ENCODE measurements at places on chromosomes 2 and 18.

DNA sequence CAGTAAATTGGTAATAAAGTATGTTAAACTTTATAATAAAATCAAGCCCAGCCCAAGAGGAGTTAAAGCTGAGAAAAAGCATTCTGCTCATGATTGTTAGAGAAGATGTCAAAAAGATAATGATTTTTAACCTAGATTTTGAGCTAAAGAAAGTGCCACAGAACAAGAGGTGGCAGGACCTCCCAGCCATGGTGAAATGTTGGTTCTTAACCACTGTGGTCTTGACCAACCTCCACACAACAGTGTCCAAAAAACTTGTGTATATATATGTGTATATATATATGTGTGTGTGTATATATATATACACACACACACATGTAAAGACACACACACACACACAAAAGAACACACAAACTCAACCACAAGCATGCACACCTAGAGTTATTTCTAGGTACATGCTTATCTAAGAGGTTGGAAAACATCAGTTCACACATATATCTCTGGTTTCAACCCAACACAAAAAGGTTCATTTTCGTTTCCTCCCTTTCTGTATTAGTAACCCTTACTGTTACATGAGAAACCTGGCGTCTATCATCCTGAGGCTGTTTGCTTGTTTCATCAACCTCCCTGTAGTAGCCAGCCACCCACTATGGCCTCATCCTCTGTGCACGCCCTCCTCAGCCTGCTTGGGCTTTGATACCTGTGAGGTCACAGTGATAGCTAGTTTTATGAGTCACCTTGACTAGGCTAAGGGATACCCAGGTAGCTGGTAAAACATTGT, 631.8 kb upstream of the ID2 start:
- peak; percentile 82 for DNase-seq

GRCh38 chr2:134852518-134852917, 14.1 kb downstream of the ACMSD start:
- DNase-seq, result no peak

GRCh38 chr2:225995796-225996461, 596.4 kb downstream of the NYAP2 start:
- no peak for DNase-seq

DNA sequence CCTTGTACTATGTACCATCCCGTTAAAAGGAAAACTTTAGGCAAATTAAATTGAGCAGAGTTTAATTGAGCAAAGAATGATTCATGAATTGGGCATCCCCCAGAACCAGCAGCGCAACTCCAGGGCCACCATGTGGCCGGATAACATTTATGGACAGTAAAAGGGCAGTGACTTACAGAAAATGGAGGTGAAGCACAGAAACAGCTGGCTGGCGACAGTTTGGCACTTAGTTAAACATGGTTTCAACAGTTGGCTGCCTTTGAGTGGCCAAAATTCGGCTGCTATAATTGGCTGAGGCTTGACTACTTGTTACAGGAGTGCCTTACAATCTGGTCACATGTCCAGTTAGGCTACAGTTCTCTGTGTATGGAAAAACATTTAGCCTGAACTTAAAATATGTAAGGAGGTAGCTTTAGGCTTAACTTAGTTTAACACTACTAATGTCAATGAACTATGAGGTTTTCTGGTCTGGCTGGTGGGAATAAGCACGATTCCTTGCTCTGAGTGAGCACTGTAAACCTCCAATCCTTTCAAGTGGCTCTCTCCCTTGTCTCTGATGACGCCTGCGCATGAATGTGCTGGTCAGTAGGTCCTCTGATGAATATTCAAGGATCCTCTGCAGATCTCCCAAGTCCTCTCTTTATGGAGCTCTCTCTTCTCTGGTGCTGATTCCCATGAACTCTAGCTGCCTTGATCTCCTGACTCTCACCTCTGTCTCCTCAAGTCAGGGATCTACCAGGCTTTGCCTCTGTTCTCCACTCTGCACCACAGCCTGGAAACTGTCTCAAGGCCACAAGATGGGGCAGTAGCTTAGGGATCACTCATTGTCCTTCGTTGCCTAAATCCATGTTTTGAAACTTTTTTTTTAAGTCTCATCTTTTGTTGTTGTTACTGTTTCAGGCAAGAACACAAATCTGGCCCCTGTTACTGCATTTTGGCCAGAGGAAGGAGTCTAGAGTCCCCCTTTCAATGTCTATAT, 24.4 kb upstream of the RAB31 start:
- DNase-seq, result no peak

DNA sequence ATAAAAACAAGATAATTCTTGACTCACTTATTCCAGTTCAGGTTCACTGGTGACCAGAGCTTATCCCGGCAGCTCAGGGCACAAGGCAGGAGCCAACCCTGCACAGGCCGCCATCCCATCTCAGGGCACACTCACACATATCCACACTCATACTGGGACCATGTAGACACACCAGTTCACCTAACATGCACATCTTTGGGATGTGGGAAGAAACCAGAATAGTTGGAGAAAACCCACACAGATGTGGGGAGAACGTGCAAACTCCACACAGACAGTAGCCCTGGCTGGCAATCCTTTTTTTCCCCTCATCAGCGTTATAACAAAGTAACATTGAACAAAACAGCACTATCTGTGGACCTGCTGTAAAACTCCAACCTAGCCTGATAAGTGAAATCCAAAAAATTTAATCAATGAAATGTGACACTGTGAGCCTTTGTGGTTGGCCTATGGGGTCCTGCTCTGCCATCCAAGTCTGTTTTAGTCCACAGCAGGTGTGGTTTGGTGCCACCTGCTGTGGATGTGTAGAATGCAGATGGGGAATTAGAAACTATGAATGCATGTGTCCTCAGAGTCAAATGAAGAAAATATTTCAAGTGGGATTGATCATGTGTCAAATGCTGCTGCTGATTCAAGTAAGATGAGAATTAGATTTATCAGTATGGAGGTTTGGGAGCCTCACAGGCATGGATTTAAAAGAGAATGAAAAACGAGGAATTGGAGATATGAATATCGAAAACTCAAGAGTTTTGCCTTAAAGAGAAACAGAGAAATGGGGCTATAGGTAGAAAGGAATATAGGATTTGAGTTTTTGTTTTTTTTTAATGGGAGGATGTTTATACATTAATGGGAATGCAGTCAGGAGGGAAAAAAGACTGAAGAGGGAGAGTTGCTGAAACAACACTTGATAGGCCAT, 47.0 kb downstream of the UGP2 start:
- peak; percentile 17 for DNase-seq

DNA sequence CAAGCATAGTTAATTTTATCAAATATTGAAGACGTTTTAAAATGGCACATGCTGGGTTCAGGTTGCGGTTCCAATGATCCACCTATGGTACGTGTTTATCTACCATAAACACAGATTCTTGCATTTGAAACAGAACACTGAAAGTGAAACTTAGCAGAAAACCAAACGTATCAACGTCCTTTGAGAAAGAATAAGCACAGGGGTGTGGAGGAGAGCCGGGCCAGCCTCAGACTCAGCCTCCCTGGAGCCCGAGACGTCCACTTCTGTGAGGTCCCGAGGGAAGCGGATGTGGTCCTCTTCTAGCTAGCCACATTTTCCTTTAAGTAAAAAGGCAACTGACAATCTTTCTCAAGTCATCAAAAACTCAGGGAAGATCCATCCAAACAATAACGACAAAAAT, 195.9 kb downstream of the RTP5 start:
- no peak for DNase-seq

- no peak for DNase-seq
Measured at GRCh38 chr2:157848213-157848612, 27.9 kb downstream of the ACVR1 start.

DNA sequence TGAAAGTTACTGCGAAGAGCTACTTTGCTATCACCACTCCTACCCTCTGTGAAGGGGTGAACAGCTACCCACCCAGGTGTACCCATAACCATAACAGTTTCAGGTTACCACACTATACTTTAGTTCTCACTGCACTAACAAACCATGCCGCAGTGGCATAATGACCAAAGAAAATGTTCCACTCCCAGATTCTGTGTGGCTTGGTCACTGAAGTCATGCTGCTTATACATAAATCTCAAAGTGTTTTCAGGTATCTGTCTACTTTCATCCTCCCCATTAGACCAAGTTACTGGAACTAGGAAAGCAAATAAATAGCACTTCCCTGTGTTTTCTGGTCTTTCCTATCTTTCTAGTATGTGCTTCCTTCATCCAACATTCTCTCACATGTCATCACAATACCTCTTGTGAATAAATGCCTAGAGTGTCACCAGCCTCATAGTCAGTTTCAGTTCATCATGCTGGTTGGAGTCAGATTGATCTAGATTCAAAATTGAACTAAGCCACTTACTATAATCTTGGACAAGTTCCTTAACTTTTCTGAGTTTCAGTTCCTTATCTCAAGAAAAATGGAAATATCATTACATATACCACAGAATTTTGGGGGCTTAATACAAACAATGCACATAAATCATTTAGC, 293.6 kb downstream of the FSIP2 start:
- no peak for DNase-seq

GRCh38 chr18:24630346-24630880, 170.0 kb downstream of the HRH4 start:
- no peak for DNase-seq

DNA sequence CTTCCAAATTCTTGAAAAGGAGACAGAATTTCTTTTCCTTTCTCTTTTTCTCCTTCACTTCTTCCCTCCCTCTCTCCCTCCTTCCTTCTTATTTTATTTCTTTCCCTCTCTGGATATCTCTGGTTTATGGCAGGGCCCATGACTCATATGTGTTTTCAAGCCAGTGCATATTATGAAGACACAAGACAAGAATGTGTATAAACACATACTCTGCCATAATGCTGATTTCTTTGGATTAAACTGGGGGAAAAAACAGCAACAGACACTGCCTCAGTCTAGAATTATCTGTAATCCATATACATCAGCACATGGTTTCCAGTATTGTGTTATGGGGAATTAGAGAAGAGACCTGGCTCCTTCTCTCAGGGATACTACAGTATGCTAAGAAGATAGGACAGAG, 82.8 kb upstream of the CPO start:
- no peak for DNase-seq

GRCh38 chr2:186303091-186303490, 183.0 kb upstream of the ZC3H15 start:
- no peak for DNase-seq

DNA sequence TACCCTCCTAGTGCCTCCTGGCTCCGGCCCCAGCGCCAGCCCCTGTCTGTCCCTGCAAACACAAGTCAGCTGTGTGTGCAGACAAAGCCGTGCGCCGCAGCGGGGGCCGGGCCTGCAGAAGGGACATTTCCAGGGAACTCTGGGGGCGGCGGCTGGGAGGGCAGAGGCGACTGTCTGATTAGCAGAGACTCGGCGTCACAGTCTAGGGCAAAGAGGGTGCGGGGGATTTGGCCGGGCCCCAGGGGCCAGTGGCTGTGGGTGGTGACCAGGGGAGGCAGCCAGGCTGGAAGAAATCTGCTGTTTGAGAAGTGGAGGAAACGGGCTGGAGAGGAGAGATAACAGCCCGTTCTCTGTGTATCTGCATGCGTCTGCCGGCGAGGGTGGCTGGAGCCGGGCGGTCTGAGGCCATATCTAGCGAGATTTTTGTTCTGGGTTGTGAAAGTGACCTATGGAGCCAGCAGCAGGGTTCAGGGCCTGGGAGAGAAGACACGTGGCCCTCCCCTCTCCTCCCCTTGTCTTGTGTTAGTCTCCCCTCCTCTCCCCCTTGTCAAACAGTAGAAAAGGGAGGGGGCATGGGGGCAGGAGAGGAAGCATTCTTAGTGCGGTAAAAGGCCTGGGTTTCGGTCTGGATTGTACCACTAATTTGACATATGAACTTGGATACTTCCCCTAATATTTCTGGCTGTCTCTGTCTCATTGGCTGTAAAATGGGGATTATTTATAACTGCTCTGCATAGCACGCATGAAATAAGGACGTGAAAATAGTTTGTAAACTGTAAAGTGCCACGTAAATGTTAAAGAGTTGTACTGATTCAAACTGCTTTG, 169.4 kb downstream of the SMAD7 start:
- DNase-seq, result no peak

GRCh38 chr2:240269380-240269779, 128.9 kb upstream of the OTOS start:
- no peak for DNase-seq

DNA sequence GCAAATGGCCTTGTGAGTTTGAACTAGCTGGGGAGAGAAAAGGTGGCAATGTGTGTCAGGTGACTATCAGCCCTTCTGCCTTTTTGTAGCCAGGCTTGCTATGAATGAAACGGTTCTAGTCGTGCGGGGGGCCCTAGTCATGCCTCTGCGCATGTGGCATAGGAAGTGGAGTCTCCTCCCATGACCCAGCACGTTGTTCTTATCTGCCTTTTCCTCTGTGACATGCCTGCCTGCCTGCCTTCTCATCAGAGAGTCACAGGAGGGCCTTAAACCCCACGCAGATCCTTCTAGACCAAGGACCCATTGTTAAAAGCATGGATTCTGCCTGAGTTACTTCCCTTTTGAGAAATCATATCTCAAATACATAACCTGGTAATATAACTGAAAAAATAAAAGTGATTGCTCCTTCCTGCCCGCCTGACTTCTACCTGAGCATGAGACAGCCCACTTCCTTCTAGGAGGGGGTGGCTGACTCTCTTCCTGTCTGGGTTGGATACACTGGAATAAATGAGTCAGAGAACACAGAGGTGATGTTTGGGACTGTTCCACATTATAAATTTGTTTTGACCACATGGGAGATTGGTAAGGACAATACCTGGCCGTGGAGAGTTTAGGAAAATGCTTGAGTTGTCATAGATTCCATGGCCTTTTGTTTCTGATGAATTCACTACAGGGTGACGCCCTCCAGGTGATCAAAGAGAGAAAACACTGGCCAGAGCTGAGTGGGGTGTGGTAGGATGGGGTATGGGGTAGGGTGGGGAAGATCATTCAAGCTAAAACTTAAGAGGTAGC, 49.8 kb downstream of the FBLN7 start:
- peak; percentile 83 for DNase-seq

GRCh38 chr2:129492548-129492947, 486.9 kb upstream of the RAB6C start:
- DNase-seq, result no peak
